ENCODE measurements at places on chromosomes 13 and 19. TPM values are rescaled to one million over a fixed set of nuclear protein-coding genes. Genes with fewer than 3 reads are reported as not detected.

The CNOT3 gene
- total RNA-seq = 24.9 TPM

The IZUMO2 gene
- not detected for total RNA-seq

The UBE2L5 gene
- total RNA-seq = 0.95 TPM

The PRPF31 gene
- 51.0 TPM for total RNA-seq

The OR10H1 gene
- total RNA-seq = not detected
